ENCODE measurements at places on chromosomes 13 and 19.

- no peak for DNase-seq
These were observed 4.0 kb upstream of the MAST3 start for GRCh38 chr19:18093439-18094161.

- DNase-seq, result no peak
These were observed 86.9 kb downstream of the CDK8 start for GRCh38 chr13:26340807-26341206.

DNA sequence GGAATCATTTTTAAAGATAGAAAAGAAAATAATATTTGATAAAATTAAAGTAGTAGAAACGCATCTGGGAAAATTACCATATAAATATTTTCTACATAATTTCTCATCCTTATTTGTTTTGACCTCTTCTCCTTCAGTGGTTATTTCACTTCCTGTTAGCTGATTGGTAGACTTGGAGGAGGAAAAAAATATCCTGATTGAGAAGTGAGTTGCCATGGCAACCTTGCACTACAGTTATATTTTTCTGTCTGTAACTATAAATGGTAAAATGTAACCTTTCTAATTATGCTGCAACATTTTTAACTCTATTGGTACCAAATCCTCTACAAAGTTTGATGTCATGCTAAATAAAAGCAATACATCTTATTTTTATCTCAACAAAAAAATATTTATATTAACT, 45.2 kb downstream of the SCEL start:
- no peak for DNase-seq

DNA sequence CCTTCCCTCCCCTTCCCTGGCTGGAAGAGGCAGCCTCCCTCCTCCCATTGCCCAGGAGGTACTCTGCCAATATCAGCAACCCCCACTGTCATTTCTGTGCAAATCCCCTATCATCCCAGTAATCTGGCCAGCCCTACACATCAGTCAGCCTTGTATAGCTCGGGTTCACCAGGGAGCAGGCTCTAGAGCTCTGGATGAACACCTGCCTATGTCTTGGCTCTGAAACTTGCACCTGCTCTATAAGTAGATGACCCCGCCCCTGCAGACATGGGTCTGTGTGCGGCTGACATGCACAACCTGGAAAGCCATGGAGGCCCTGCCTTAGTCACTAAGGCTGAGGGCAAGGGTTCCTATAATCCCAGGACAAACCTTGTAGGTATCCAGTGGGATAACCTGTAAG, 1042.9 kb downstream of the UQCRFS1 start:
- no peak for DNase-seq

DNA sequence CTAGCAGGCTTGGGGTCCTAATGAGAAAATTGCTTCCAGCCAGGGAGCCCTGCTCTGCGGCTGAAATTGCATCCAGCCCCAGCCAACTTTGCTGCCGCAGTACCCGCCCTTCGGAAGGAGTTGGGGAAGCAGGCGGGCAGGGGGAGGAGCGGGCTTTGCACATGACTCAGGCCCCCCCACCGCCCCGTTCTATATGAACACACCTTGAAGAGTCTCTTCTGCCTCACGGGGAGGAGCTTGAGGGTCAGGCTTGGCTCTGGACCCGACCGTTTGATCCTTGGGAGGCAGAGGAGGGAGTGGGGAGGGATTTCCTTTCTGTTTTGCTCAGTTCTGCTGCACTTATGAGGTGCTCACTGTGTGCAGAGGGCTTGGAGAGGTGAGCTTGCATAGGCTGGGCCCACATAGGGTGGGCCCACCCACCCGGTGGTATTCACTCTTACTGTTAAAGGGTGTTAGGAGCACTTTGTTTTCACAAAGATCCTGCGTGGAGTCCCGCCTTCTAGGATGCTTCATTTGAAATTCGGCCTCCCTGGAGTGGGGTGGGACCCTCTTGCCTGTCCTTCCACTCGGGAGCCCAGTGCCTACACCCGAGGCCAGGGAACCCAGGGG, 46.5 kb downstream of the LYL1 start:
- DNase-seq, result no peak

- no peak for DNase-seq
These were observed 7.9 kb upstream of the HSH2D start for GRCh38 chr19:16135430-16136127.

DNA sequence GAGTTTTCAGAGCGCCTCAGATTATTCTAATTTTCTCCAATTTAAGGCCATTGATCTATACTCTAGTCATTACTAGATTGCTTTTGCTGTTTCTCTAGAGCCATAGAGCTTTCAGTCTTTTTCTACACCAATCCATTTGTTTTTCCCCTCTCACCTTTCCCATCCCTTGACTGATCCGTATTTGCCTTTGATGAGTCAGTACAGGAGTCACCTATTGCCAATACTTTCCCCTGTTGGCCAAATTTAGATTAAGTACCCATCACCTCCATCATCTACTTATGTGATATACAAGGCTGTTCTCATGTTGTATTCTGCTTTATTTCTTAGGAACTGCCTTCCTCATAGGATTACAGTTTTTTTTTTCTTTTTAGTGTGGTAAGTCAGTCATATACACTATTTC, 463.2 kb downstream of the KLF12 start:
- no peak for DNase-seq

DNA sequence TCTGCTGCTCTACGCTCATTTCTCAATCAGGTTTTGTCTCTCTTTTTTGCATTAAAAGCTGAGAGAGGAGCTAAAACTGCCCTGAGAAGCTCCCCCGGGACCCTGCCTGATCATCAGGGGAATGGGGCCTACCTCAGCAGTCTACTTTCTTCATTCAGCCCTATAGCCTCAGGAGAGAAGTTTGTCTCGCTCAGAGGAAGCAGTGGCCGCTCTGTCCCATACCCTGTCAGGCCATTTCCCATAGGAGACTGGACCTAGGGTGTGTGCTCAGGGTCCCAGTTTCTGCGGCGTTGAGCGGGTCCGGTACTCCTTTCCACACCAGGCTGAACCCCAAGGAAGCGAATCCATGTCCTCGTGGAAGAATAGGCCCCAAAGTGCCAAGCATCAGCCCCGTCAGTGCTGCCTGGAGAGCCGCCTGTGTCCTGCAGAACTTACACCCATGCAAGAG, 21.7 kb downstream of the UBE2L5 start:
- no peak for DNase-seq

DNA sequence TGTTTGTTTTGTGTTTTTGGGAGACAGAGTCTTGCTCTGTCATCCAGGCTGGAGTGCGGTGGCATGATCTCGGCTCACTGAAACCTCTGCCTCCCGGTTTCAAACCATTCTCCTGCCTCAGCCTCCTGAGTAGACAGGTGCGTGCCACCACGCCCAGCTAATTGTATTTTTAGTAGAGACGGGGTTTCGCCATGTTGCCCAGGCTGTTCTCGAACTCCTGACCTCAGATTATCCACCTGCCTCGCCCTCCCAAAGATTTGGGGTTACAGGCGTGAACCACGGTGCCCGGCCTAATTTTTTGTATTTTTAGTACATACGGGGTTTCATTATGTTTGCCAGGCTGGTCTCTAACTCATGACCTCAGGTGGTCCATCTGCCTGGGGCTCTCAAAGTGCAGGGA, 8.3 kb upstream of the ZNF681 start:
- DNase-seq, result no peak

Measured in stimulated activated CD4-positive, alpha-beta T cell treated with anti-CD3 and anti-CD28 coated beads, Interleukin-1b, Interleukin-23, amount 100 ng/mL, for 1 hour (primary cell).